Breast epithelium (tissue), 4 donors: ENCODE measurements at places on chromosomes 7 and 10. TPM values are rescaled to one million over a fixed set of nuclear protein-coding genes. Genes with fewer than 3 reads are reported as not detected.

DNA sequence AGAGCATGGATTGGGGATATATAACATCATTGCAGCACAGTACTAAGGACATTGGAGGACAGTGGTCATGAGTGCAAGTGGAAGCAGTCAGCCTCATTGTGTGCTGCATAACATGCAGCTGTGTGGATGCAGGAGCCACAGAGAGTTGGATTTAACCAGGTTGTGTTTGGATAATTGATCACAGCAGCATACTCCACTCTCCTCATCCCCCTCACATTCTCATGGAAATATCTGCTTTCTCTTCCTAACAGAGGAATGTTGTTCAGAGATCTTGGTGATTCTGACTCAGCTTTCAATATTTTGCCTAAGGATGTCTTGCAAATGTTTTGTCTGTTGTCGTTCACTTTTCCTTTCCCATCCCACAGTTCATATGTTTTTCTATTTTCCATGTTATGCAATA, 31.8 kb upstream of the LSM8 start:
- no peak overlapping the region for H3K4me3 ChIP-seq
- no peak for DNase-seq
- no peaks in the 10 kb centered on the region for H3K4me1 ChIP-seq
- no peak overlapping the region for H3K27ac ChIP-seq
- no peaks in the 10 kb centered on the region for H3K36me3 ChIP-seq
- H3K27me3 ChIP-seq, result no peaks in the 10 kb centered on the region

- no peaks in the 10 kb centered on the region for H3K36me3 ChIP-seq
- no peak overlapping the region for H3K27ac ChIP-seq
- no peaks in the 10 kb centered on the region for H3K27me3 ChIP-seq
- no peaks in the 10 kb centered on the region for H3K4me1 ChIP-seq
Observed at GRCh38 chr10:3241274-3241921, 68.8 kb upstream of the PITRM1 start.

DNA sequence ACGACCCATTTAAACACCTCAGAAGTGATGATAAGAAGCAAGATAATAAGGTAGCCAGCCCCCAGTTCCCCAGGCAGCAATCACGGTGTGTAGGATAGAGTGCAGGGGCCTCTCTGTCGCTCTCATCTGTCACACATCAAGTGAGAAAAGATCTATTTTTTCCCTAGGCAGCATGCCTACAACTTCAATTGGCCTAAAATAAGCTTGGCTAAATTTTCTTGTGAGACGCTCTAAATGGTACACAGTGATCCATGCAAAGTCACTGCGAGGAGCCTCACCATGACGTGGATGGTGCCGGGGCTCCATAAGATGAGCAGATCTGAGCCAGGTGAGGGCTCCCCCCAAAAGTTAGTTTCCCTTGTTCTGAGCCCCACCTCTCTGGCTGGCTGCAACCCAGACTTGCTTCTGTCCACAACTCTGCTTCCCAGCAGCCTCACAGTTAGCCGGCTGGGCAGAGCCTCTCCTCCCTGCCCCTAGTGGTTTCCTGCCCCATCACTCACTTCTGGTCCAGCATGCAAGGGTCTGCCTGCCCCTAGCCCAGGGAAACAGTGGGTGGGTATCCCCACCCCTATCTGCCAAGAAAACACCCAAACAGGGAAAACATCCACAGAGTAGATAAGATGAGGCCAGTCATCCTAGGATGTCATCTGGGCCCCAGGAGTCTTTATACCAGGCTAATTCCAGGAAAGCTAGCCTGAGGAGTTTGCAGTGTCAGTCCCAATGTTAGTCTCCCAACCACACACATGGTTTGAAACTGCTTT, 342.1 kb downstream of the GRID1 start:
- DNase-seq, result no peak
- no peak overlapping the region for H3K4me3 ChIP-seq
- H3K27ac ChIP-seq, result no peak overlapping the region
- H3K36me3 ChIP-seq, result no peaks in the 10 kb centered on the region
- no peaks in the 10 kb centered on the region for H3K27me3 ChIP-seq

DNA sequence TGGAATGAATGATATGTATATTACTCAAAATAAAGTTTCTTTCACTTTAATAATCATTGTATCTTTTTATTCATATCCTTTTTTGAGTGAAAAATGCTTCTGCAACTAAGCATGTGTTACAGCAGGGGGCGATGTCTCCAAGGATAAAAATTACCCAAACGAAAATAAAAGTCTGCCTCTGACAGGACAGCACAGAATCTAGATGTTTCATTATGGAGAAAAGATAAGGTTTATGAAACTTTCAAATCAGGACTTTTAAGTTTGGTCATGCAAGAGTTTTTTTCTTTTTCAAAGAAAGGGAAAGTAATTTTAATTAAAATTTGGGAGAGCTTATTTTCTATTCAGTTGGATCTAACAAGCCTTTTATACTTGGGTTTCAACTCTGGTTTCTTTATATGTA, 48.4 kb downstream of the TES start:
- H3K4me1 ChIP-seq, result no peaks in the 10 kb centered on the region
- no peak for DNase-seq
- H3K27ac ChIP-seq, result no peak overlapping the region
- H3K27me3 ChIP-seq, result no peaks in the 10 kb centered on the region

The ATOH7 gene
- 0.64 TPM for total RNA-seq

DNA sequence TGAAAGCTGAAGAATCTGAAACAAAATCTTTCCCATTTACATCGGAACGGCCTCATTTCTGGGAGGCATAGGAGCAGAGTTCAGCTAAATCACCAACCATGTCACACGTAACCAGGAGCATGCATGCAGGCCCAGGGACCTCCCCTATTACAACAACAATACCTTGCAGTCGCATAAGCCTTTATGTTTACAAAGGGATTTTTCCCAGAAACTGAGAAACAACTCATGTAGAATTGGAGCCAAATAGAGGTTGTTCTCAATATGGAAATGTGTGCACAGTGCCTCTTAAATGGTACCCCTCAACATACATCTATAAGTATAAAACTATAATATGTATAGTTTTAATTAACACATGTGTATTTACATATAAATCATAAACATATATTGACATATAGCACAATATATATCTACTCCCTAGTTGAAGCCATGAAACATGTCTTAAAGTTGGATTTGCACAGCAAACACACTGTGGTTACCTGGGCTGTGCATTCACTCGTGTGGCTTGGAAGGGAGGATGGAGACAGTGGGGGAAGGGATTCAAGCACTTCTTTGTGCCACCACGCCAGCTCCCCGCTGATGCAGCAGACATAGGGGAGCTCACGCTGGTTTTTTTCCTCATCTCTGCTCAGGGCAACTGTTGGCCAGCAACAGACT, 35.0 kb upstream of the DGKI start:
- no peak for DNase-seq
- no peak overlapping the region for H3K27ac ChIP-seq
- H3K4me1 ChIP-seq, result no peaks in the 10 kb centered on the region
- H3K27me3 ChIP-seq, result no peaks in the 10 kb centered on the region
- no peak overlapping the region for H3K4me3 ChIP-seq

- no peak for DNase-seq
- no peaks in the 10 kb centered on the region for H3K4me1 ChIP-seq
- no peak overlapping the region for H3K4me3 ChIP-seq
- no peaks in the 10 kb centered on the region for H3K27me3 ChIP-seq
- no peaks in the 10 kb centered on the region for H3K36me3 ChIP-seq
Observed at GRCh38 chr7:55970978-55971377, 6.6 kb downstream of the NIPSNAP2 start.

GRCh38 chr7:30533886-30534285, 29.3 kb upstream of the GGCT start:
- no peaks in the 10 kb centered on the region for H3K27me3 ChIP-seq
- no peaks in the 10 kb centered on the region for H3K36me3 ChIP-seq
- no peak overlapping the region for H3K27ac ChIP-seq
- H3K4me1 ChIP-seq, result no peaks in the 10 kb centered on the region

The TCF7L2 gene
- 44.2 TPM for total RNA-seq

DNA sequence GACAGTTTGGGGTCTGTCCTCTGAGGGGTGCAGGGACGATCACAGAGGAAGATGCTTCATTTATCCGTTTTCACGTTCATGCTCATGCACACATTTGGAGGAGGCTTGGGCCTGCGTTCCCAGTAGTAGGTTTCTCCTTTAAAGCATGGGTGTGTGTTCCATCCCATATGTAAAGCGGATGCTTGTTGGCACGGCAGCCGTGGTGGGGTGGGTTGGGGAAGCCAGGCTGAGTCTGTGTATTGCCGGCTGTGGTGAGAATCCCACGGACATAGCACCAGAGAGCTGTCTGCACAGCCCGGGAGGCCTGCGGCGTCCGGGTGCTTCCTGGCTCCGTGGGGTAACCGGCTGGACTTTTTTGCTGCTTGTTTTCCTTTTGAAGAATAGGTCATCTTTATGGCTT, 440 bp downstream of the JAKMIP3 start:
- no peak for DNase-seq
- H3K27ac ChIP-seq, result peak overlapping the region; percentile 62
- H3K4me3 ChIP-seq, result peak overlapping the region; percentile 74

The OR13A1 gene
- 0.15 TPM for total RNA-seq

- DNase-seq, result no peak
- H3K4me1 ChIP-seq, result peaks cover 10% of the 10 kb centered on the region
- no peaks in the 10 kb centered on the region for H3K27me3 ChIP-seq
- no peak overlapping the region for H3K27ac ChIP-seq
- H3K4me3 ChIP-seq, result no peak overlapping the region
- no peaks in the 10 kb centered on the region for H3K36me3 ChIP-seq
Observed at GRCh38 chr7:70580161-70580560, 551.8 kb upstream of the GALNT17 start.

The SPDYE8 gene
- not detected for total RNA-seq

The AS3MT gene
- 5.2 TPM for total RNA-seq

DNA sequence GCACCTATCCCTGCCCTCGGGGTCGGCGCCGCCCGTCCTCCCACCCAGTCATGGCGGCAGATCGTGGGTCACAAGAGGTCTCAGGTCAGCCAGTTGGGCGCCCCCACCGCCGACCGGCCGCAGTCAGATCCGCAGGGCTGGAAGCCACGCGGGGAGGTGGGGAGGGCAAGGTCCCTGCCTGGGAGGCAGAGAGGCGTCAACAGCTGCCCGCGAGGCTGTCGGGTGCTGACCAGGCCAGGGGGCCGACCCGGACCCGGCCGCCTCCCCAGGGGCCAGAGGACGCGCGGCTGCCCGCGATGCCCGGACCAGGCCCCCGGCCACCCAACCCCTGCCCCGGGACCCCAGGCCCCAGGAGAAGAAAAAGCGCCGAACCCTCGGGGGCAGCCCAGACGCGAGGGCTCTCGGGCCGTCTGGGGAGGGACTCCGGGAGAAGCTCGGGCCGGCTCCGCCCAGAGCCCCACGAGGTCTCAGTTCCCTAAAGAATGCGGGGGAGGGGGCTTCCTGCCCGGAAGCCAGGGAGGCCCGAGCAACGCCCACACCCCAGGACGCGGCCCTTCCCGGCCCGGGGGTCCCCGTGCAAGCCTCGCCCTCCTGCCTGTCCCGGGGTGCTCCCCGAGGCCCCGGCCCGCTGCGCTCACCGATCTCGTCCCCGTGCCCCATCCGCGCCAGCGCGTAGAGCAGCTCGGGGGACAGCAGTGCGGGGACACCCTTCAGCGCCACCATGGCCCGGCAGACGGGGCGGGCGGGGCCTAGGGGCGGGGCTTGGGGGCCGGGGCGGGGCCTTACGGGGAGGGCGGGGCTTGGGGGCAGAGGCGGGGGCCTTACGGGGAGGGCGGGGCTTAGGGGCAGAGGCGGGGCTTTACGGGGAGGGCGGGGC, at the start of gene FUOM:
FUOM (minus strand) TSS at position 735 of the 877 bp plus-strand sequence; CDS start at position 723, 12 bp downstream.
- H3K4me1 ChIP-seq, result peaks cover 4% of the 10 kb centered on the region
- peak within 1 kb of the TSS; percentile 76 for H3K4me3 ChIP-seq
- H3K27ac ChIP-seq, result peak within 1 kb of the TSS; percentile 79
- DNase-seq, result no peak
- H3K27me3 ChIP-seq, result no peaks in the 10 kb centered on the region
- no peaks in the 10 kb centered on the region for H3K36me3 ChIP-seq

- H3K4me3 ChIP-seq, result no peak overlapping the region
- peak overlapping the region; percentile 91 for H3K27ac ChIP-seq
- no peaks in the 10 kb centered on the region for H3K4me1 ChIP-seq
- DNase-seq, result no peak
Observed at GRCh38 chr10:8059191-8059936, 4.9 kb downstream of the GATA3 start.

DNA sequence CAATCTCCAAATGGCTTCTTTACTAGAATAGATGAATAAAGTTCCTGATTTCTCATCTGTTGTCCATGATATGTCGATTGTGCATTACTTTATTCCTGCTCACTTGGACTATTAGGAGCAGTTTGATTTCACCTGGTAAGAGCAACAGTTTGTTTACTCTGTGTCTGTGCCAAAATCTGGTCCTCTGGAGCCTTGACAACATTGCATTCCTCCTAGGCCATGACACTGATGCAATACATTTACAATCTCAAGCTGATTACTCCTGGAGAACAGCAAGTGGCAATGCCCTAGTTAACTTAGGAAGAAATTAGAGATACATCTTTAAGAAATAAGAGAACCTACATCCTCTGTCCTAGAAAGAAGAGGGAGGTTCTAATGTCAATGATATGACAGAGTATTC, 71.8 kb downstream of the SGCE start:
- H3K4me3 ChIP-seq, result no peak overlapping the region
- no peak for DNase-seq
- no peaks in the 10 kb centered on the region for H3K4me1 ChIP-seq
- H3K27me3 ChIP-seq, result no peaks in the 10 kb centered on the region
- H3K27ac ChIP-seq, result no peak overlapping the region
